ENCODE measurements at places on chromosomes 2 and 18.

DNA sequence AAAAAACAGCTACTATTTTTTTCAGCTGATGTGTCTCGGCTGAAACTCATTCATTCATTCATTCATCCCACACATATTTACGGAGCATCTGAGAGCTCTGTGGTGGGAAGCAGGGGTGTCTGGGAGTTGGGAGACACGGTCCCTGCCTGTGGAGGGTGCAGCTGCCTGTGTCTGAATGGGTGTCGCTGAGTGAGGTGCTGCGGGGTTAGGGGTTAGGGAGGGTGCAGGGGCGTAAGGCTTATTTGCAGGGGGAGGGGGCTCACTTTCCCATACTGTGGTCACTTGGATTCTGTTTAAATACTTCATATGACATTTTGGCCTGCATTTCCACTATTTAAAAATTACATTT is 89.4 kb upstream of the ASB18 start:
- DNase-seq: no peak

DNA sequence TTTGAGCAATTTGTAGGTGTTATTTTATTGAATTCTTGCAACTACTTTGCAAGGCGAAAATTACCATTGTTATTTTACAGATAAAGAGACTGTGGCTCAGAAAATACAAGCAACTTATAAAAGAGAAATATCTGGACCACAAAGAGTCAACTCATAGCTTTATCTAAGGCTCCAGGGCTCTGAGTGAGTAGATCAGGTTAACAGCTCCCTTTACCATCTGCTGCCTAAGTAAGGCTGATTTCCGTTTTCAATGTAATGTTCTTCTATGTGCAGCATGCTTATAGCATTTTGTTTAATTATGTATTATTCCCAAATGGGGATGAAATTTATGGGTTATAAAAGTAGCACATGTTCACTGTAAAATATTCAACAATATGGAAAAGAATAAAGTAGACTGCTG is 299.1 kb upstream of the TNP1 start:
- no peak for DNase-seq

- DNase-seq: no peak
Observed at GRCh38 chr18:56481751-56482150, 156.6 kb downstream of the TXNL1 start.

DNA sequence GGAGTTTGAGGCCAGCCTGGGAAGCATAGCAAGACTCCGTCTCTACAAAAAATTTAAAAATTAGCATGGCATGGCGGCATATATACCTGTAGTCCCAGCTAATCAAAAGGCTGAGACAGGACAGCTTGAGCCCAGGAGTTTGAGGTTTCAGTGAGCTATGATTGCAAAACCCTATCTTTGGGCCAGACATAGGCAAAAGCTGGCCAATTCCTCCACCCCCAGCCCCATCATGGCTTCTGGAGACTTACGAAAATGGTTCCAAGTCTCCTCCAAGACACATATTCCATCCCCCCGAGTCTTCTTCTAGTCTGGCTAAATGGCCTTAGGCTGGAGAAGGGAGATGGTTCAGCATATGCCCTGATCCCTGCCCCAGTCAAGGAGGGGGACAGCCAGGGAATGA is 172.8 kb upstream of the HAAO start:
- DNase-seq: no peak

GRCh38 chr2:22037274-22037673 is 913.5 kb downstream of the TDRD15 start:
- DNase-seq: no peak

GRCh38 chr18:49617865-49618264 is 56.0 kb downstream of the LIPG start:
- DNase-seq: no peak

DNA sequence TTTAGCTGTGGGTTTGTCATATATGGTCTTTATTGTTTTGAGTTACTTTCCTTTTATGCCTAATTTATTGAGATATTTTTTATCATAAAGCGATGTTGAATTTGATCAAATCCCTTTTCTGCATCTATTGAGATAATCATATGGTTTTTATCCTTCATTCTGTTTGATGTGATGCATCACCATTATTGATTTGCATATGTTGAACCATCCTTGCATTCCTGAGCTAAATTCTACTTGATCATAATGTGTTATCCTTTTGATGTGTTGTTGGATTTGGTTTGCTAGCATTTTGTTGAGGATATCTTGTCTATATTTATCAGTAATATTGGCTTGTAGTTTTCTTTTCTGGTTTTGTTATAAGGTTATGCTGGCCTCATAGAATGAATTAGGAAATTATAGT is 308.5 kb downstream of the ADCYAP1 start:
- DNase-seq: no peak

DNA sequence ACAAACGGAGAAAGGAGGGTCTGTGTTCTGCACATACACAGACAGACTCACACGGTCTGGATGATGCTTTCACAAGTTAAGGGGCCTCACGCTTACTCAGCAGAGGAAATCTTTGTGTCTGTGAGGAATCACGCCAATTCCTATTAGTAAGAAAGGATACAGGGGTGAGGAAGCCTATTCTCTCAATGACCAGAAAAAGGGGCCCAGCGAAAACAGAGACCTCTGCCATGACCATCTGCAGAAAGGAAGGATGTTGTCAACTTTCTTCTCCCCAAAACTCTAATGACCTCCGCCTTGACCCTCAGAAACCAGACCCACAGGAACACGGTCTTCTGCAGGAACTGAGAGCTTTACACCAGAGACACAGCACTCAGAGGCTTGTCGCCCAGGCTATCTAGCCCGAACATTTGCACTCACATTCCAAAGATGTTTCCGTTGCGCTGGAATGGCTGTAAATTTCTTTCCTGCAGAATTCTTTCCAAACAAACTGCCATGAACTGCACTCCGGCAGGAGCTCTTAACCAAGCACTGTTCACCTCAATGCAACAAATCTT is 186.3 kb downstream of the TCF4 start:
- no peak for DNase-seq

GRCh38 chr2:168770796-168771195 is 31.6 kb upstream of the NOSTRIN start:
- DNase-seq: no peak

DNA sequence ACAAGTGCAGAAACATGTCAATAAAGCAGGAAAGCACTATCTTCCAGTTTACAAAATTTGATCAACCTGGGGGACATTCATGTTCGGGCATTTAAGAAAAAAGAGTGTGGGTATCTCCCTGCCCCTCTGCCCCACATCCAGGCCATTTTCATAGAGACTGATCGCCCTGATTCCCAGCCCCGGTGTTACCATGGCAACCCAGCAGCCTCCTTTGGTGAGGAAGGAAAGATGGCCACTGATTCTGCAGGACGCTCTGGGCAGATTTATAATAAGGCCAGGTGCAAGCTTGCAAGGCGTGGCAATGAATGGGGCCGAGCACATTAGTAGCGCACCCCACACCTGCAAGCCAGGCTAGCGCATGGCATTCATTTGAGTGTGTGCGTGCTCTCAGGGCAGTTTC is 36.7 kb upstream of the ARL4C start:
- DNase-seq: no peak

GRCh38 chr2:101193033-101193626 is 41.9 kb upstream of the TBC1D8 start:
- no peak for DNase-seq

DNA sequence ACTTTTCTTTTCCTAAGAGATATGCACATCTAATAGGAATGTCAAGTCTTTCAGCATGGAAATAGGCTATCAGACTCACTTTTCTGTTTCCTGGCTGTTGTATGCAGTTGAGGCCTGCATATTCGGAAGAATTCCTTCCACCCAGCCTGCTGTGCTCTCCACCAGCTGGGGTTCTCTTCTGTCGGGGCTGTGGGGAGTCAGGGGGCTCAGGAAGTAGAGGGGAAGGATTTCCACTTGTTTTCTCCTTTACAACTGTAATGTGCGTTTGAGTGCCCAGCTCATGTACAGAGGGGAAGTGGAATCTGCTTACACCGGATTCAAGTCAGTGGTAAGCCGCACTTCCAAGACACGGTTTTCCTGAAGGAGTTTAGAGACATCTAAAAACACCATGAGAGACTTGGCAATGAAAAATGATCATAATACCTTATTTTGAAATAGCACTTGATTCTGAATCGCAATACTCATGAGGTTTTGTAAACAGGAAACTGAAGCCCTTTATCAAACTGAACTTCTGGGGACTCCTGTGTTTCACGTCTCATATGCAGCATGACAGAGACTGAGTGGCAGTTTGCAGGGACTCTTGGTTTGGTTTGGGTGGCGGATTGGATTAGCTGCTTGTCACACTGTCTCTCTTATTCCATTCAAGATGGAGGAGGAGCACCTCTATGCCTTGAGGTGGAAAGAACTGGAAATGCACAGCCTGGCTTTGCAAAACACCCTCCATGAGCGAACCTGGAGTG is 90.4 kb downstream of the MTCL1 start:
- DNase-seq: no peak

DNA sequence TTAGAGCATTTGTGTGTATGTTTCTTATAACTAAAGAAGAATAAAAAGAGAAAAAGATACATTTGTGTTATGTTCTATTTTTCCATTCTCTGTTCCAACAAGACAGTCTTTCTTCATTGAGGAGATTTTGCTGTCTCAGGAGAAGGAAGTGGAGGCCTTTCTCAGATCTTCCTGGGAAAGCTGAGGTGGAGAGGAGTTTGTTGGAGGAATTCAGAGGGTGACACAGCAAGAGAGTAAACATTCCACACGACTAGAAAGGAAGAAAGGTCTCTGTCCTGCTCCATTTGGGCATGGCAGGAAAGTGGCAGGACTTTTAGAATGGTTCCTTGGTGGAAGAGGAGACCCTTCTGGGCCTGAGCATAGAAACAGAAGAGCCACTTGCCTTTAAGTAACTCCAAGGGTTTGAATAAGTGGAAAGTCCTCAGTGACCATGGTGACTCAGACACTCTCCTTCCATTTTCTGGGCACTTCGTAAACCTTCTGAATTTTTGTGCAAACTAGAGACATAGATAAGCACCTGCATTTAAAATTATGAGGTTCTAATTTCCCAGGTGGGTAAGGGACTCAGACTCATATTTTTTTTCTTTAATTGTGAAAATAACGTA is 52.3 kb upstream of the COL5A2 start:
- no peak for DNase-seq

DNA sequence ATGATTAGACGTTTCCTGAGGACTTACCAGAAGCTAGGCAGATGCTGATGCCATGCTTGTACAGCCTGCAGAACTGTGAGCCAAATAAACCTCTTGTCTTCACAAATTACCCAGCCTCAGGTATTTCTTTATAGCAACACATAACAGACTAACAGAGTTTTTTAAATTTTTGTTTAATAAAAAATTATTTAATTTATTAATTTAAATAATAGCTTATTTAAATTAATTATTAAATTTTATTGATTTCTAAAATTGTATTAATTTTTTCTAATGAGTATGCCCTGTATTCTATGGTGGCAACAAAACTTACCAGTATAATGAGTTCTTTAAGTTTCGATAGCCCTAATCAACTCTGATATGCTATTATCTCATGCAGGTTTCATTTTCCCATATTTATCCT is 259.8 kb downstream of the IKZF2 start:
- no peak for DNase-seq

DNA sequence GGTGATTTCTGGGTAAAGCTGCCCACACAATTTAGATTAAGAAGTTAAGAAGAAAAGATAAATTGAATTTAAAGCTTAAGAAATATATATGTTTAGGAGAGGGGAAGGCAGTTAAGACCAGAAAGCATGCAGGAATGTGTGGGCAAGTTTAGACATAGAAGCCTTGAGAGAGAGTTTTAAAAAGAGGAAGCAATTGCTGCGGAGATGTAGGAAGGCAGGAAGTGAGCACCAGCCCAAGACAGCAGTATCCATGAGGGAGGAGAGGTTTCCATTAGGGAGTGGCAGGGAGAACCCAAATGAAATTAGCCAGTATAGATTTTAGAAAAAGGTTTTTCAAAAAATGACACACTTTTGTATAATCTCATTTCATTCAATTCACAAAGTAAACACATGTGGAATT is 24.3 kb downstream of the DSC2 start:
- DNase-seq: no peak

- no peak for DNase-seq
Observed at GRCh38 chr2:17051538-17051937, 385.9 kb upstream of the CYRIA start.

DNA sequence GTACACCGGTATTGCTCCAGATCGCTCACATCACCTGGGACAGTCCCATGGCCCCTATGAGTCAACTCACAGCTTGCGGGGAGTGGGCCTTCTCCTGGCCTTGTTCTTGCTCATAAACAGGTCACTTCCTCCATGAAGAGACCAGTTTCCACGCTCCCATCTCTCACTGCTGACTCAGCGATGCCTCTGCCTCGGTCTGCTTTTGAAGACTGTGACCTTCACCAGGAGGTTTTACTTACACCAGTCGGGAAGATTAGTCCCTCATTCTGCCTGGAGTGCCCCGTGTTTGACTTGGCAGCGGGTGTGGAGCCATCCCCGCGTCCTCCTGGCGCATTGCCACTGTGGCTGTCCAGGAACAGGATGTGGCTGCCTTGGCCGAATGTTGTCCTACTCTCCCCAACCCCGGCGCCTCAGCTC is 159.8 kb downstream of the RHBDD1 start:
- DNase-seq: peak; percentile 50

- DNase-seq: no peak
Observed at GRCh38 chr18:3041843-3042242, 28.9 kb upstream of the LPIN2 start.

- peak; percentile 47 for DNase-seq
Observed at GRCh38 chr2:106085181-106085940, 108.7 kb downstream of the UXS1 start.

- DNase-seq: no peak
Observed at GRCh38 chr2:195562570-195563566, 94.2 kb upstream of the SLC39A10 start.

GRCh38 chr2:39725401-39725800 is 53.7 kb downstream of the THUMPD2 start:
- DNase-seq: no peak

DNA sequence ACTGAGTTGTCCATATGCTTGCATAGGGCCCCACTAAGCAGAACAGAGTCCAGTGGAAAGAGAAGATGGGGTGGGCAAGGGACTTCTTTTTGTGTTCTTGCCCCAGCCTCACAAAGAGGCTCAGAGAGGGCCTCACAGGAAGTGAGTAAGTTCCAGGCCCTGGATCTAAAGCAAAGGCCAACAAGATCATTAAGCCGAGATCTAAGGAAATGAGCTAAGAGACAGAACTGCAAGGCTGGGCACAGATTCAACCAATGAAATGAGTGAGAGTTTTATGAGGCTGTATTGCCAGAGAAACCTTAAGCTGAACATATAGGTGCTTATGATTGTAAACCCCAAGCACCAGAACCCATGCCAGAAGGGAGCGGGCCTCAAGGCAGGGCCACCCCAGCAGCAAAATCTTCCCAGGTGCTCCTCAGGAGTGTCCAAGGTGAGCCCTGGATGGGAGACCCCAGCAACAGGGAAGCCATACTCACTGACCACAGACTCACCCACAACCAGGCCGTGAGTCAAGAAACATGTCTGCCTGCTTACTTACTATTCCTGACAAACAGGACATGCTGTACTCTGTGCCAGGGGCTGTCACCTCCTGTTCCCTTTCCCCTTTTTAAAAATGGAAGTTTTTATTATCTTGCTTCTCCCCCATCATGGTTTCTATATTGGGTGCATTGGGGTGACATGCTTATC is 40.2 kb downstream of the SLC14A1 start:
- no peak for DNase-seq
